ENCODE measurements at places on chromosomes 4 and X.

GRCh38 chrX:119775517-119776238 lies 15.8 kb downstream of the RPL39 start:
- DNase-seq = no peak

DNA sequence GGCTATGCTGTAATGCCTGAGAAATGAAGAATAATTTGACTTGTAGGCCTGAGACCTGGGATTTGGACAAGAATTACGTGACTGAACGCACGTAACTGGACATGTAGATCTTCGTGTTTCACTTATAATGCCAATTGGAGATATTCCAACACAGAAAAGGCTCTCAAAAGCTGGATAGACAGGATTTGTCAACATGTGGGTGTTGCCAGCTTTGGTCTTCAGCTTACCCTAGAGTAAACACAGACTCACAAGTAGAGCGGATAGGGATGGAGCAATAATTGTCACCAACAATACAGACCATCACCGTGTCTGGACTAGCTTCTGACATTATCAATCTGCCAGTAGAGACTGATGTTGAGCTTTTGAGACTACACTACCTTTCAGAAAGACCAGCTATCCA lies 1511.0 kb upstream of the ADGRL3 start:
- DNase-seq = no peak

- DNase-seq = no peak
Measured at GRCh38 chr4:122539861-122540465, 80.9 kb downstream of the IL21 start.

DNA sequence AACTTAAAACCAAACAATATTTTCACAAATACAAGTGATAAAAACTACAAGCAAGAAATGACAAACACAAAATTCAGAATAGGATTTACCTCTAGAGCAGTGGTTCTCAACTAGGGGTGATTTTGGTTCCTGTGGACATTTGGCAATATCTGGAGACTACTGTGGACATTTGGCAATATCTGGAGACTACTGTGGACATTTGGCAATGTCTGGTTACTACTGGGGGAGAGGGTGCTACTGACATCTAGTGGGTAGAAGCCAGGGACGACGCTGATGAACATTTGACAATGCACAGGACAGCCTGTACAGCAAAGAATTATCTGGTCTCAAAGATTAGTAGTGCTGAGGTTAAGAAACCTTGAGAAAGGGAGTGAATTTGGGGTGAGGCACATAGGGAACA lies 169.8 kb downstream of the CLCN4 start:
- peak; percentile 25 for DNase-seq

DNA sequence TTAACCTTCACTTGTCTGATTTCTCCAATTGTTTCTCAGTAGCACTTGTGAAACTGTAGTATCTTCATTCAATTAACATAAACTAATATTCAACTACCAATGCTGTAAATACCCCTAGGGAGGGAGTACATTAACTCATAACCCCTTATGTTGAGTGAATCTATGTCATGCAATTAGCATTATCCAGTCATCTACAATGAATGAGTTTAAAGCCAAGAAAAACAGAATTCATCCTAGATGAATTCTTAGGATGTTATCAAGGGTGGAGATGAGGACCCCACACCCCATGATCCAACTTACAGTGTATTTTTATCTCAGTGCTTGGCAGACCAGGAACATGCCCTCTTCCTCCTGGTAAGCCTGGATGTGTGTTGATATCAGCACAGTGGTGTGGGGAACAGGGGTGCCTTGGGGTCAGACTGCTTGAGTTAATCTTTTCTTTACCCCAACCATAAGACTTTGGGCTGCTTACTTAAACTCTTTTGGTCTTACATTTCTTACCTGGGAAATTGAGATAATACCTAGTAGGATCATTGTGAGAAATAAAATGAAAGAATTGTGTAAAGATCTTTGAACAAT lies 62.1 kb upstream of the SCOC start:
- DNase-seq = no peak

- DNase-seq = no peak
Measured at GRCh38 chr4:174474457-174475075, 47.7 kb downstream of the HPGD start.

- no peak for DNase-seq
Measured at GRCh38 chrX:49610718-49611310, 12.0 kb downstream of the GAGE1 start.
